ENCODE measurements at places on chromosomes 3 and 15. TPM values are rescaled to one million over a fixed set of nuclear protein-coding genes. Genes with fewer than 3 reads are reported as not detected.

- DNase-seq = no peak
These were observed 77.6 kb downstream of the CRTC3 start for GRCh38 chr15:90607361-90607760.

DNA sequence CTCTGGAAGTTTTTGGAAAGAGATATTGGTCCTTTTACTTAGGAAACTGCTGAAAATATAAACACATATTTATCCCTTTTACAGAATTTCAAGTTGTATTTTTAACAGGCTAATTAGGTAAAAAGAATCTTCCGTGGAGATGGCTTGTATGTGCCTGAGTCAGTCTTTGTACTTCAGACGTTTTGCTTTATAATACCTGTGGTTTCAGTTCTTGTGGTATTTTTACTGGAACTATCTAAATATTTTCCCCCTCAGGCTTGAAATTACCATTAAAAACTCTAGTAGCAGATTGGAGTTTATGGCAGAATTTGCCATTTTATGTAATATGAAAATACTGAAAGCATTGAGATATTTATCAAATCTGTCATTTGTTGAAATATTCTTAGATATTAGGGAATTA lies 151.6 kb upstream of the CGNL1 start:
- no peak for DNase-seq

- no peak for DNase-seq
These were observed 52.7 kb downstream of the MB21D2 start for GRCh38 chr3:192864941-192865340.

DNA sequence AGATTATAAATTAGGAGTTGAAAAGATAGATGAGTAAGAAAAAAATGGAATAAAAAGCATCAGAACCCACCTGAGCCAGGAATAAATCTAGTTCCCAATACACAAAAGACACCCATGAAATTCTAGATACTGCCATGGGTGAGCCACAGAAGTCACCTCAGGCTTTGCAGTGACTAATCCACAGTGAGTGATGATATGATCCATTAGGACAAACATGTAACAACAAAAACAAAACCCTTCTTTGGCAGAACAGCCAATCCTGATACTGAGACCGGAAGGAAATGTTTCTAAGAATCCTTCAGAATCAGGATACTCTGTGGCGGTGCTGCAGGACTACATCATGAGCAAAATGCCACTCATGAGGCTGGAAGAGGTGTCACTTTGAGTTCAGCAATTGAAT lies 15.0 kb upstream of the MINDY4B start:
- DNase-seq = no peak

GRCh38 chr15:76209942-76210341 lies 101.3 kb downstream of the ETFA start:
- no peak for DNase-seq

The C3orf85 gene
- total RNA-seq = not detected

The SLMAP gene
- 64.7 TPM for total RNA-seq

The PLCD1 gene
- 33.3 TPM for total RNA-seq

GRCh38 chr3:113896930-113897329 lies 50.9 kb upstream of the ZDHHC23 start:
- DNase-seq = no peak

DNA sequence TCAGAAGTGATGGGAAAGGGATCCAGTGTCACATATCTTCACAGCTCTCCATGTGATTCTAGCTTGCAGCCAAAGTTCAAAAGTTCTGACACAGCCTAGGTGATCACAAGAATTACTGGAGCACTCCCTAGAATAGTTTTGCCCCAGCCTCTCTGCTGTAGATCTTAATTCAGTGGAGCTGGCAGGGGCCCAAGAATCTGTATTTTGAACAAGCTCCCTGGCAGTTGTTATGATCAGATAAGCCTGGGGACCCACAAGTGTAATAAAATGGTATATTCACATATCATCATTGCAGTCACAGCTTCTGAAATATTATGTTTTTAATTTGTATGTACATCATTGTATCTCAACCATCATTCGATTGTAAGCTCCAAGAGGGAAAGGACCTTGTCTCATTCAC lies 62.3 kb downstream of the NOX5 start:
- DNase-seq = no peak

The MYLK gene
- total RNA-seq = 1.1 TPM

The ROBO2 gene
- total RNA-seq = 83.8 TPM

DNA sequence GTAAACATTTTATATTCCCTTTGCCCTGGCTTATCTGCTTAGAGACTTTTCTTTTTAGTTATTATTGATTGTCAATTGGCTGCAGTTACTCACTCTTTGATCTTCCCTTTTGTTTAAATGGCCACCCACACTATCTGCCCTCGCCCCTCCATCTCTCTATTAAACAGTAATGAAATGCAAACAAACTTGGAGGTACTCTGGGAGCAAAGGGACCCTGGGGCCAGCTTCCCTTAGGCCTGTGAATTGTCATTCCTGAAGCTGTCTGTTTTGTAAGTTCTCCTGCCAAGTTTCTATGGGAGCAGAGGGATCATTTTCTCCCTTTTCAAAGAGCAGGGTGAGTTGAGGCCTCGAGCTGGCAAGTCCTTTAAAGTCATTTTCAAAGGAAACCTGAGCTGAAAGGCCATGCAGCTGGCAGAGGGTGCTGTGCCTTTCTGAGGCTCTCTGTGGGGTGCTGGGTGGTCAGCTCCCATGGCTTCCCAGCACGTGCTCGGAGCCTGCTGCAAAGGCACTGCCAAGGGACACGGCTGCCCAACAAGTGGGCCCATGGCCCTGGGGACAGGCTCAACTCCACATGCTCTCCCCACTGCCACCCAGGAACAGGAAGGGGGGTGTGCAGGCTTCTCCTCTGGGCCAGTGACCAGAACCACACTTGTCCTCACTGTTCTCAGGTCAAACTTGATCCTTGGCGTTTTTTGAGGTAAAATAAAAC lies 17.4 kb upstream of the RTP2 start:
- no peak for DNase-seq

DNA sequence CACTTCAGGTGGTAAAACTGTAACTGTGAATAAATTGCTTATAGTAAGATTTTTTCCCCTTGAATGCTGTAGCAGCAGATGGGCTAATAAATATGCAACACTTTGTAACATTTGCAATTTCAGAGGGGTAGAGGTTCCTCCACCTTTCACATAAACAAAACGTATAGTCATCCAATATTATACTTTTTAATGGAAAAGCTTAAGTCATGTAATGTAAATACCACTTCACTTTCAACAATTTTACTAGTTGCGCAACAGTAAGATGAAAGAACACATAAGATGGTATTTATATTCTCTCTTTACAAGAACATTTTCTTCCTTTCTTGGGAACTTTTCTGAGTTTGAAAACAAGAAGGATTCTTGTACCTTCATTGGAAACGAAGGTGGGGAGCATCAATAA lies 56.6 kb upstream of the FAM3D start:
- DNase-seq = no peak

The GNAT1 gene
- 0.91 TPM for total RNA-seq

- no peak for DNase-seq
These were observed 171.6 kb downstream of the PPM1L start for GRCh38 chr3:160927620-160928019.

DNA sequence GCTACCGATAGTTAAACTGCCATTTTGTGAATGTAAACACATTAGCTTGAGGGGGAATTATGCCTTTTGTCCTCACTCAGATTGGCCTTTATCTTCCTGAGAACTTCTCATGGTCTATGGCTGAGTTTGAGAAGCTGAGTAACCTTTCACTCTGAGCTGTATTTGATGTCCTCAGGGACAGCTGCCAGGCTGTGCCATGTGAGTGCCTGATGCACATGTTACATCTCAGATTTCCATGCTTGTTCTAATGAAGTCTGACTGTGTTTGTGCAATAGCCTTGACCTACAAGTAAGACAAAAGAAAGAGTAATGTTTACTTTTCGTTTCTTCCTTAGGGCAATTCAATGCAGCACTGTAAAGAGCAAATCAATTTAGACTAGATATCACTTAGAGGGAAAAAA lies 44.1 kb upstream of the ARL6 start:
- DNase-seq = no peak

The CHRNB4 gene
- 1.0 TPM for total RNA-seq

DNA sequence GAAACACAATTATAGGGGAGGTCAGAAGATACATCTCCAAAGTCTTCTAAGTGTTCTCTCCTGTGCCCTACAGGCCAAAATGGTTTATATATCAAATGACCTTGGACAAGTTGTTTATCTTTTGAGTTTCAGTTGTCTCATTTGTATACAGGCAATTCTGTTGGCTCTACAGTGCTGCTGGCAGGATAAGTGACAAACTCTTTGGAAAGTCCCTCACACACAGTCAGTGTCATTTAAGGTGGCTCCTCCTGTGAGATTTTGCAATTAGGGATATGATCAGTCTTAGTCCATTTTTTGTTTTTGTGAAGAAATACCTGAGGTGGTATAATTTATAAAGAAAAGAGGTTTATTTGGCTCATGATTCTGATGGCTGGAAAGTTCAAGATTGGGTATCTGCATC lies 1035.8 kb upstream of the CFAP20DC start:
- no peak for DNase-seq

DNA sequence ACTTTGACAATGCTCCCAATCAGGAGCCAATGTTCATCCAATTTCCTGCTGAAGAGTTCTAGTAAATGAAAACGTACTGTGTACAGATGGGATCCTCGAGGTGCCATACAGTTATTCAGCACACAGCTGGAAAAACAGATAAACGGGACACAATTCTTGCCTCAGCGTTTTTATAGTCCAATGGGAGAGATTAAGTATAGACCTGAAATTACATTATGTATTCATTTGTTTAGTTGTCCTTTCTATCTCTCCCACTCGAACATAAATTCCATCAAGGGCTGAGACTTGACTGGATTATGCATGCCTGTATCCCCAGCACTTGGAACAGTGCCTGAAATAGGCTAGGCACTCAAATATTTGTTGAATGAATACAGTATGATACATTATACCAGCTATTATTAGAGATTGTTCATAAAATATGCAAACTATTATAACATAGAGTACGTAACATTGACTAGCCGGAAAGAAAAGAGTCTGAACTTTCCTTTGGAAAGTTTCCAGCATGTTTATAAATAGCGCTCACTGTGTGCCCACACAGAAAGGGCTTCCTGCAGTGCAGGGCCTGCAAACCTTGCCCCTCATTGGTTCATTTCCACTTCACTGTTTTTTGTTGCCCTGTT lies 27.4 kb upstream of the SNTN start:
- no peak for DNase-seq

DNA sequence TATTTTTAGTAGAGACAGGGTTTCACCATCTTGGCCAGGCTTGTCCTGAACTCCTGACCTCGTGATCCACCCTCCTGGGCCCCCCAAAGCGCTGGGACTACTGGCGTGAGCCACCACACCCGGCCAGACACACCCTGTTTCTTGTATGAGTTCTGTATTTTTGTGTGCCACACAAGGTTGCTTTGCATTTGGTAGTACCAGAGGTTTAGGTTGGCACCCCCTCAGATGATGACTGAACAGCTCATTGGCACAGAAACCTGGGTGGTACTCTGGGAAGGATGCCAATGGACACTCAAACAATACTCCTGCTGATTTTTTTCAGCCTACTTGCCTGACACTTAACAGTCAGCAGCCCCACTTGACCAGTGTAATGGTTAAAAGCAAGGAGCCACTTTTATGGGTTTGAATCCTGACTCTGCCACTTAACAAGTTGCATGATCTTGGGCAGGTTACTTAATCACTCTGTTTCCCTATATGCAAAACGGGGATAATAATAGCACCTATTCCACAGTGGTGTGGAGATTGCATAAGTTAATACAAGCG lies 39.2 kb upstream of the BCL2A1 start:
- DNase-seq = no peak

DNA sequence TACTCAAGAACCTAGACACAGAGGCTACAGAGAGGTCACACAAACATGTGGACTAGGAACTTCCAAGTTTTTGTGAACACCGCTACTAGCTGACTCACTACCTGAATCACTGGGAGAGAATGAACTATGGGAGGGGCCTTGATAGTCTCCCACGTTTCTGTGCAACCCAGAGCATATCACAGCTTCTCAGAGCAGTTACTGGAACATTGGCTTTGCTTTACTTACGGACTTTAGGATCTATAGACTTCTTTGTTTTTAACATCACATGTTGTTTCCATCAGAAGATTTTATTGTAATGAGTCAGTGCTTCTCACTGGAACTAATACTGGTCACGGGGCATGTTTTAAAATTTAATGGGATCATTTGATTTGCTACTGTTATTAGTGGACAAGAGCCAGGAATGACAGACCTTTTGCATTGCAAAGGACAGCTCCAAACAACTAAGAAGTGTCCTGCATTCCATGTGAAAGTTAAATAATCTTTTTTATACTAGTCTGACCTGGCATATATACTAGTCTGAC lies 35.6 kb downstream of the RTP4 start:
- no peak for DNase-seq

The SEMA5B gene
- total RNA-seq = 5.9 TPM

- no peak for DNase-seq
These were observed 129.1 kb downstream of the RAP2B start for GRCh38 chr3:153291059-153291685.

The PRC1 gene
- 79.1 TPM for total RNA-seq

DNA sequence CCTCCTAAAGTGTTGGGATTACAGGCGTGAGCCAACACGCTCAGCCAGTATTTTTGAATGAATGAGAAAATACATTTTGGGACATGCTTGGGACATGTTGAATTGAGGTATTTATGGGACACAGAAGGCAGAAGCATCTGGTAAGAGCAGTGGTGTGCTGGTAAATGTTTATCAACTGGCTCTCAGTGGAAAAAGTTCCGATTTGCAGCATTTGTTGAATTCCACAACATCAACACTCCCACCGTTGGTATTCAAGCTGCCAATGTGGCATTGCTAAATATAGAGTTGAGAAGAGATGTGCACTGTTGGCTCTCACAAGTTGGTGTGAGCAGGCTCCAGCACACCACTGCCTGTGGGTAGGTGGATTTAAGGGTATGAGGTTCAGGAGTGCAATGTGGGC lies 35.8 kb upstream of the LRRFIP2 start:
- no peak for DNase-seq

DNA sequence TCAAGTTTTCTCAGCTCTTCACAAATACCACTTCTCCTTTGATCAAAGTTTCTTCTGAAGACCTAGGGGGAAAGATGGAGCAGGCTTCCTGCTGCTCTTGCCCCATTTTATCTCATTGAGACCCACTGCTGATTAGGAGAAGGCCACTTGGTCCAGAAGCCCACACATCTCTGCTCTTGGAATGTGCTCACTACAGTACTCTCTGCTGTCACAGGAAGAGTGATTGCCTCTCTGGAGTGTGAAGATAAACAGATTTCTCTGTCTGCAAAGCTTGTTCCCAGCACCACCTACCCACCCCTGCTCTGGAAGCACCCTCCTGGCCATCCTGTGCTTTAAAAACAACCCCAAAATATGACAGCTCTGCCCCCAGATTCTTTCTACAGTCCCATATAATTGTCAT lies 41.3 kb upstream of the PRTG start:
- DNase-seq = no peak

- DNase-seq = no peak
These were observed 57.8 kb downstream of the HERC2 start for GRCh38 chr15:28264166-28264565.

GRCh38 chr3:114456742-114457141 lies 162.9 kb downstream of the TIGIT start:
- no peak for DNase-seq

The CRTAP gene
- 66.9 TPM for total RNA-seq

GRCh38 chr3:102715030-102715697 lies 280.3 kb downstream of the ZPLD1 start:
- DNase-seq = no peak

GRCh38 chr3:9400616-9401015 lies 3.2 kb downstream of the SETD5 start:
- no peak for DNase-seq

The LXN gene
- 13.3 TPM for total RNA-seq

GRCh38 chr15:32887090-32887489 lies 169.3 kb downstream of the GREM1 start:
- no peak for DNase-seq

All from progenitor cell of endocrine pancreas (in vitro differentiated cells).